ENCODE measurements at places on chromosomes 6 and 20.

- DNase-seq: no peak
Measured at GRCh38 chr6:7051780-7052442, 55.9 kb upstream of the RREB1 start.

- DNase-seq: no peak
Measured at GRCh38 chr6:41543087-41543486, 3.1 kb upstream of the FOXP4 start.

DNA sequence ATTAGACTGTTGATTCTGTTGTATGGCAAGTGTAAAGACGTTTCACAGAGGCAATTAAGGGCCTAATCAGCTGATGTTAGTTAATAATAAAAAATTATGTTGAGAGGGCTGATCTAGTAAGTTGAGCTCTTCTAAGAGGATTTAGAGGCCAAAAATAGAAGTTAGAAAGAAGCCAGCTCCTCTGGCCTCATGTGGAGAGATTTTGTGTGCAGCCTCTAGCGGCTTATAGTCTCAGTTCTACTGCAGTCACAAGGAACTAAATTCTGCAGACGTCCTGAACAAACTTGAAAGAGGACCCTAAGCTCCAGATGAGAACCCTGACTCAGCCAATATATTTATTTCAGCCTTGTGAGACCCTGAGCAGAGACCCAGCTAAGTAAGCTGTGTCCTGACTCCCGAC, 498.6 kb downstream of the BTBD3 start:
- no peak for DNase-seq

- DNase-seq: no peak
Measured at GRCh38 chr6:39301606-39302005, 12.6 kb downstream of the KCNK17 start.

- no peak for DNase-seq
Measured at GRCh38 chr6:161833099-161833860, 559.4 kb upstream of the AGPAT4 start.

- no peak for DNase-seq
Measured at GRCh38 chr6:129501740-129502660, 208.0 kb downstream of the ARHGAP18 start.

DNA sequence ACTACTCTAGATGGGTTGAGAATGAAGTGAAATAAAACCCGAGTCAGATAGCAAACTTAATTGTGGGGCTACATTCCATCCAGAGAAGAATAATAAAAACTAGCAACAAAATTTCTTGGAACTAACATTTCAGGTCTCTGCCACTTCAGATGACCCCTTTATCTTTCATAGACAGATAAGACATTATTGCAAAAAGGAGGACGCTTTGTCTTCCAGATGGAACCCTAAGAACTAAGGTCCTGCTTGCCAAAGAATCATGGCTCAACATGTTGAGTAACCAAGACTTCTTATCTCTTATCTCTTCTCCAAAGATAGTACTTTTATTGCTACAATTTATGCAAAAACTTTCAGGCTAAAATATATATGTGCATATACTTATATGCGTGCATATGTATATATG, 221.1 kb upstream of the PREP start:
- no peak for DNase-seq

- DNase-seq: no peak
Measured at GRCh38 chr20:1600736-1601135, 19.1 kb downstream of the SIRPB1 start.

DNA sequence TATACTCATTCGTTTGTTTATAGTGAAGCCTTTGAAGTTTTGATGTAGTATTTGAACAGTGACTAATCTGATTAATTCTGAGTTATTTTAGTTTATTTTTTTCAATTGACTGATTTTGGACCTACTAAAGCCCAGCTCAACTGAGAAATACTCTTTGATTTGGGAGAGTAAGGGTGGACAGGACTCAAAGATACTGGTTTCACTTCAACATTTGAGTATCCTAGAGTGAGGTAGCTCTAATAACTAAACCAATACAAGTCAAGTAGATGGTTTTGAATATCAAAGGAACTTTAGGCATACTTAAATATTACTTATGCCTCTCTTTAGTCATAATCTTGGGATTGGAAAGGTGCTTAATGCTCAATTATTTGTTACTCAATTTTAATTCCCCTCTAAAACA, 65.6 kb downstream of the ZNF292 start:
- no peak for DNase-seq

- no peak for DNase-seq
Measured at GRCh38 chr6:105509506-105510331, 106.8 kb upstream of the PREP start.

GRCh38 chr6:47437592-47437991, 40.0 kb upstream of the CD2AP start:
- no peak for DNase-seq
